ENCODE measurements at places on chromosomes 7 and 10.
A peak's percentile ranks its signal among the peaks of the same experiment; 100 is the strongest.

- no peak overlapping the region for H3K4me3 ChIP-seq
- H3K27me3 ChIP-seq, result no peaks in the 10 kb centered on the region
- no peak for DNase-seq
These were observed 10.0 kb upstream of the CDK14 start for GRCh38 chr7:90586091-90586490.

- DNase-seq, result no peak
- peaks cover 10% of the 10 kb centered on the region for H3K4me1 ChIP-seq
- H3K4me3 ChIP-seq, result no peak overlapping the region
- H3K27ac ChIP-seq, result no peak overlapping the region
These were observed 28.1 kb downstream of the DLG5 start for GRCh38 chr10:77898323-77899079.

DNA sequence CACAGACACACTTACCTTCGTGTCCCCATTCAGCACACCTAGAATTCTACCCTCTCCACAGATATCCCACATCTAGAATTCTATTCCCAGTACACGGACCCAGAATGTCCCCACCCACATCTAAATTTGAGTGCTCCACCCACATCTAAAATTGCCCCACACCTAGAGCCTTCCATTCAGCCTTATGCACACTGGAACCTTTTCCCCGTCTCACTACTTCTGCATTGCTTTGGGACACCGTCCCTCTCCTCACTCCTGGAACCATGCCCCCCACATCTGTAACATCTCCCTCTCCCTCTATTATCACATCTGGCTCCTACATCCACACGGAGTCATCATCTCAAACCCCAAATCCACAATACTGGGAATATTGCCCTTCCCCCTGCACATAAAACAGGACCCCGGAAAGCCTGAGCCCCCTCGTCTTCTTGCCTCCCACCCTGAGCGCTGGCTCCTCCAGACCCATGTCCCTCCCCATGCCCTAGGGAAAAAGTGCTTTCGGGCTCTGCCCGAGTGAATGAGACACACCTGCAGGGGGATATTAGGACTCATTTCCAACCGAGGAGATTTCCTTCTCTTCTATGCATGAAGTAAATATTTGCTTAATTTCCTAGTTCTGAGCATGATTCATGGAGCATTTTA is 125.8 kb upstream of the UNC5B start:
- peak; percentile 4 for DNase-seq
- no peaks in the 10 kb centered on the region for H3K4me1 ChIP-seq
- H3K27me3 ChIP-seq, result no peaks in the 10 kb centered on the region
- no peak overlapping the region for H3K27ac ChIP-seq
- H3K36me3 ChIP-seq, result no peaks in the 10 kb centered on the region

GRCh38 chr7:106657085-106657991 is 3.6 kb downstream of the CCDC71L start:
- H3K36me3 ChIP-seq, result peaks cover 7% of the 10 kb centered on the region
- peaks cover 16% of the 10 kb centered on the region for H3K27me3 ChIP-seq
- no peak overlapping the region for H3K27ac ChIP-seq
- no peak for DNase-seq
- H3K4me3 ChIP-seq, result peak overlapping the region; percentile 26
- H3K4me1 ChIP-seq, result peaks cover 38% of the 10 kb centered on the region

DNA sequence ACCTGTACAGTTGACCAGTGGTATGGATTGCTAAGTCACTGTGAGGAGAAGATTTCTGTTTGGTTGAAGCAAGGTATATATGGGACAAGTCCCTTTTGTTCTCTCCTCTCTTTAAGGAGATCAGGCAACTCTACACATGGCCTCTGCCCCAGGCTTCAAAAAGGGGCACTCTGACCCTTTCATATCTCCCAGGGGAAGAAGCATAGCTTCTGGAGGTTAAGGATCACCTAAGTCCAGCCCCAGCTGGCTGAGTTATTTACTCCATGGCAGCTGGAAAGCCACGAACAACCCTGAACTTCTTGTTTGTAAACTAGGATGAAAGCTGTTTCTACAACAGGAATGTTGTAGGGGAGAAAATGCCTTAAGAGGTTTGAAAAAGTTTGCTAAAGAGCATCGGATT is 129.2 kb upstream of the FEZF1 start:
- no peak for DNase-seq
- no peak overlapping the region for H3K4me3 ChIP-seq
- H3K27me3 ChIP-seq, result no peaks in the 10 kb centered on the region

DNA sequence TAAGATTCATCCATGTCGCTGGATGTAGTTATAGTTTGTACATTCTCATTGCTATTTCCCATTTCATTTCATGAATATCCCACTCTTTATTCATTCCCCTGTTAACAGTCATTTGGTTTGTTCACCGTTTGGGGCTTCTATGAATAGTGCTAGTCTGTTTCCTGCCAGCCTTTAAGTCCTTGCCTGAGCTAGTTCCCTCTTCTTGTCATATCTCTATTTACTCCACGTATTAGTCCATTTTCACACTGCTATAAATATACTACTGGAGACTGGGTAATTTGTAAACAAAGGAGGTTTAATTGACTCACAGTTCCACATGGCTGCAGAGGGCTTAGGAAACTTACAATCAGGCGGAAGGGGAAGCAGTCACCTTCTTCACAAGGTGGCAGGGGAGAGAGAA is 56.2 kb downstream of the PLCE1 start:
- H3K27me3 ChIP-seq, result peaks cover 5% of the 10 kb centered on the region
- H3K36me3 ChIP-seq, result no peaks in the 10 kb centered on the region

- H3K4me1 ChIP-seq, result peaks cover 23% of the 10 kb centered on the region
- no peak overlapping the region for H3K27ac ChIP-seq
- DNase-seq, result peak; percentile 10
- H3K27me3 ChIP-seq, result peaks cover 72% of the 10 kb centered on the region
These were observed 569 bp downstream of the CAV1 start for GRCh38 chr7:116525298-116525912.

- no peaks in the 10 kb centered on the region for H3K36me3 ChIP-seq
- H3K27me3 ChIP-seq, result peaks cover 2% of the 10 kb centered on the region
- no peak overlapping the region for H3K27ac ChIP-seq
- no peaks in the 10 kb centered on the region for H3K4me1 ChIP-seq
These were observed 12.2 kb downstream of the LANCL2 start for GRCh38 chr7:55377162-55377817.

DNA sequence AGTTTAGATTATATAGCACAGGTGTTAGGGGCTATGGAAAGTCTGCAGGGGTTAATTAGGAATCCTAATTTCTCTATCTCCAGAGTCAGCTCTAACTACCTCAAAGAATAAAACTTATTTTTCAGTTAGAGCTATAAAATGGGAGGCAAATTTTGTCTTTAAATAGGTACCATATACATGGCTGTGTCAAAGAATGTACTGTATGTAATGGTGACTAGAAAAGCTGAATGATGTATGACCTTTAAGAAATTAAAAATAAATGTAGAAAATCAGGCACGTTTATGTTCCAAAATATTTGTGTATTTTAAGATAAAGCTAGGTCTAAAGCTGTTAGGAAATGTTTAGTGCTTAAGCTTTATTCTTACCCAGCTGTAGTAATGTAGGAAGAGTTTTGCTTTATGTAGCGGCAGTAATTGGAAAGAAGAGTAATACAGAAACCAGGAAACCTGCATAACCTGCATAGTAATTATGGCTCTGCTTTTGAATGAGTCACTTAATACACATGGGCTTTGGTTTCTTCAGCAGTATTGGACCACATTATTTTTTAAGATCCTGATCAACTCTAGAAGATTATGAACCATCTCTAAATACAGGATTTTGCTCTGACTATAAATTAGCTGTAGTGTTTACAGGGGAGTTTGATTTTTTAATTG is 85.0 kb downstream of the KMT2E start:
- peaks cover 72% of the 10 kb centered on the region for H3K36me3 ChIP-seq
- H3K27ac ChIP-seq, result peak overlapping the region; percentile 63
- no peak overlapping the region for H3K4me3 ChIP-seq
- H3K27me3 ChIP-seq, result no peaks in the 10 kb centered on the region
- H3K4me1 ChIP-seq, result peaks cover 41% of the 10 kb centered on the region
- no peak for DNase-seq

DNA sequence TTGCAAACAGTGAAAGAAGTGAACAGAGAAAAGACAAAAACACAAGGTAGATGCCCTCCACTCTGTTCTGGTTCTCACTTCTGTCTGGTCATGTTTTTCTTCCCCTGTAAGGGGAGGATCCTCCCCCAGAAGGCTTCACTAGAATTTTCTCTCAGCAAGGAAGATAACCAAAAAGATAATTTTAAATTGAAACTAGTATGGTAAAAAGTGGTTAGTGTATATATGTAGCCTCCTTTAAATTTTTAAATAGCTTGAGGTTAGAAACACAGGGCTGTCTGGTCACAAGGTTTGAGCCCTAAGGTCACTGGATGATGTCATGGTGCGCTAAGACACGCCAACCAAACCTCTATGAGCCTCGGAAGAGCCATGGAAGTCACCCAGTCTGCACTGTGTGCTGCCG is 5.6 kb upstream of the PKD1L1 start:
- H3K27ac ChIP-seq, result peak overlapping the region; percentile 77
- no peak overlapping the region for H3K4me3 ChIP-seq
- DNase-seq, result no peak
- H3K36me3 ChIP-seq, result peaks cover 45% of the 10 kb centered on the region

DNA sequence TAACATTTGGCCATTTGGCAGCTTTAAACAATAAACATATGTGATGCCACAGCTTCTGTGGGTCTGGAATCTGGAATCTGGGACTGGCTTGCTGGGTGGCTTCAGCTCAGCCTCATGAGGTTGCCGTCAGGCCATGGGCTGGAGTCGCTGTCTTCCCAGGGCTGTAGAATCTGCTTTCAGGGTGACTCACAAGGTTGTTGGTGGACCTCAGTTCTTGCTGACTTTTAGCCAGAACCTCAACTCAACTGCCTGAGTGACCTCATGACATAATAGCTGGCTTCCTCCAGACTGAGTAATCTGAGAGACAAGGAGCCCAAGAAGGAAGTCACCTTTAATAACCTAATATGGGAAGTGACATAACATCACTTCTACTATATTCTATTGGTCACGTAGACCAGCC is 44.6 kb upstream of the TSPAN13 start:
- no peak overlapping the region for H3K4me3 ChIP-seq
- peaks cover 16% of the 10 kb centered on the region for H3K4me1 ChIP-seq
- H3K27ac ChIP-seq, result no peak overlapping the region

GRCh38 chr7:94513565-94513860 is 3.9 kb downstream of the CASD1 start:
- peaks cover 42% of the 10 kb centered on the region for H3K4me1 ChIP-seq
- H3K4me3 ChIP-seq, result no peak overlapping the region
- peaks cover 33% of the 10 kb centered on the region for H3K36me3 ChIP-seq
- no peaks in the 10 kb centered on the region for H3K27me3 ChIP-seq

GRCh38 chr7:38211940-38212339 is 33.9 kb downstream of the STARD3NL start:
- peaks cover 15% of the 10 kb centered on the region for H3K4me1 ChIP-seq
- no peak overlapping the region for H3K4me3 ChIP-seq
- no peaks in the 10 kb centered on the region for H3K27me3 ChIP-seq
- H3K27ac ChIP-seq, result no peak overlapping the region

- H3K4me1 ChIP-seq, result no peaks in the 10 kb centered on the region
- H3K27me3 ChIP-seq, result no peaks in the 10 kb centered on the region
- no peak for DNase-seq
- H3K36me3 ChIP-seq, result no peaks in the 10 kb centered on the region
- no peak overlapping the region for H3K4me3 ChIP-seq
- H3K27ac ChIP-seq, result no peak overlapping the region
These were observed 511.6 kb downstream of the CALN1 start for GRCh38 chr7:71900556-71900955.

- DNase-seq, result no peak
- no peak overlapping the region for H3K27ac ChIP-seq
- no peak overlapping the region for H3K4me3 ChIP-seq
- H3K4me1 ChIP-seq, result no peaks in the 10 kb centered on the region
- no peaks in the 10 kb centered on the region for H3K27me3 ChIP-seq
These were observed 6.0 kb downstream of the TEX47 start for GRCh38 chr7:88789480-88790064.
